NCI-H774 (cell line): ENCODE measurements at places on chromosomes 2 and 18.

DNA sequence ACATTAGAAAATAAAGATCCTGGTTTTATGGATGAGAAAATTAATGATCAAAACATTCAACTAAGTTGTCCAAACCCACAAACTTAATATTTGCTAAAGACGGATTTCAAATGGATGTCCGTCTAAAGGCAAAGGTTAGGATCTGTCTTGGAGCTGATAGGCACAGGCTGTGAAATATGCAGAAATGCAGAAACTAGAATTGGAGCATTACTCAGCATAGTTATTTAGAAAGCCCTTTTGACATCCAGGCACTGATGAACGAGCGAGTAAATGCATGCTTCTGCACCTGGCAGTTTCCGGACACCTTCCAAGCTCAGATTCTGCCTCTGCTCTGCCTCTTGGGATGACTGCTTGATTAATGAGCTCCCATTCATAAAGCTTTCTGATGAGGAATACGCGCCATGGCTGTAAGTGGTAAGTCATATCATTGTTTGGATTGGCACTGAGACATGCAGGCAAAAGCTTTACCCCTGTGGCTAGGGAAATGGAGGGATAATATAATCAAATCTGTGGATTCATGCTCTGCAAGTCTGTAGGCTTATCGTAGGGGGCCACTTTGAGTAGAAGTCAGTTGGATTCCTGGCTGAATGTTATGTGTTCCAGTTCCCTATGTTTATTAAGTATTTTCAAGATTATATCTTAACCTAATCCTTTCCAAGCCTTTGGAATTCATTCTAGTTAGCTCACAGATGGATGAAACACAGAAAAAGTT is 2176.3 kb upstream of the CELF4 start:
- peak; percentile 90 for DNase-seq

DNA sequence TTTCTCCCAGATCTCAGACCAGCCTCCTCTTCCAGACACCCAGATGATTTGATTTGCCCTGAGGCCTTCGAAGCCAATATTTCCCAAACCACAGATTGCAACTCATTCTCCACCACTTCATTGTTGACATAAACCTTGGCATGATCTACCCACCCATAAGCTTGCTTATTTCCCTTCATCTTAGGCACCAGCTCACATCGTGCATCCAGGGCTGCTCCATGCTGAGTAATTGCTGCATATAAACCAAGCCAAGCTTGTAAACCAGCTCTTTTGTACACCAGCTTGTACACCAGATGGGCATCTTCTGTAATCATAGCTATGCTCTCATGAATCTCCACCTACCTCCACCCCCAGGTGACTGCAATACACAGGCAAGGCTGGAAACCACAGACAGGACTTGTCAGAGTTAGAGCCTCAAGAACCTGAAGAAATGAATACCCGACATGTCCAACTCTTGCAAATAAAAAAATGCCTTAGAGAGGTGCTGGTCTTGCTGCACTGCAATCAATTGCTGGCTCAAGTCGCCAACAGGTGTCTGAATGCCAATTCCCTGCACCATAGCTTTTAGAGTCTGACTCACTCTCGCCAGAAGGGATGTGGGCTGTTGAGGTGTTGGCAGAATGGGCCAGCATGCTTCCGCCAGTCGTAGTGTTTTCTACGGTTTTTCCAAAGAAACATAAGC is 31.5 kb downstream of the TRABD2A start:
- DNase-seq = no peak

DNA sequence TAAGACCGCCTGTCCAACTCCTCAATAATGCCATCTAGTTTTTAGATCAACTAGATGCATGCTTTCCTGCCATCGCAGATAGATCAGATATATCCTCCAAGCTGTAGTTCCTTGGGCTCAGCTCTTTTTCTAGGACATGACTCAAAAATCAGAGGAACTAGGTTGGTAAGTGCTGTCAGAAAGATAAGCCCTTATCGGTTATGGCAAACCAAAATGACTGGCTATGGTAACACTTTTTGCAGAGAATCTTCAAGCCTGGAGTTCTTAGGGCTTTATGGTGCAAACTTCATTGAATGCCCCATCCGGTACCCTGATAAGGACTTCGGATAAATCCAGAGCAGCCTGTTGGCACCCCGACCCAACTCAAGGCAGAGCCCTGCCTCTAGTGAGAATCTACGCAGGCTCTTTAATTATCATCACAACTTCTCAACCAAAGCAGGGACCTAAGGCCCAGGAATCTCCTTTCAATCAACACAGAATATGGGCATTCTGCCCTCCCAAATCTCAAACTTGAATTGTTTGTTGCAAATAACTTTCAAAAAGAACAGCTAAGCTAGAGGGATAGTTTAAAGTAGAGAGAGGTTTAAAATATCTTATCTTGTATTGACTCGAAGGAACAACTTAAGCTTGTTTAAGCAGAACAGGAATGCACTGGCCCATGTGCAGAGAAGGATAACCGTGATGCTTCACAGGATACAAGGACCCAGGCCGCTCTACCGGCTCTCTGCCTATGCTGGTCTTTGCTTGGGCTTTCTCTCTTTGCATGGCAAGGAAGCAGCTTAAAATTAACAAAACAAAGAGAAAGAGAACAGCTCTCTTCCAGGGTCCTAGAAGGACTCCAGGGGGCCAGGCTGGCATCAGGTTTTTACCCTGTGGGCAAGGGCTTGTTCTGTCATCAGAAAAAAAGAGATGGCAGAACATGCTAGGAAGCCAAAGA is 3.4 kb upstream of the CYP1B1 start:
- DNase-seq = no peak

DNA sequence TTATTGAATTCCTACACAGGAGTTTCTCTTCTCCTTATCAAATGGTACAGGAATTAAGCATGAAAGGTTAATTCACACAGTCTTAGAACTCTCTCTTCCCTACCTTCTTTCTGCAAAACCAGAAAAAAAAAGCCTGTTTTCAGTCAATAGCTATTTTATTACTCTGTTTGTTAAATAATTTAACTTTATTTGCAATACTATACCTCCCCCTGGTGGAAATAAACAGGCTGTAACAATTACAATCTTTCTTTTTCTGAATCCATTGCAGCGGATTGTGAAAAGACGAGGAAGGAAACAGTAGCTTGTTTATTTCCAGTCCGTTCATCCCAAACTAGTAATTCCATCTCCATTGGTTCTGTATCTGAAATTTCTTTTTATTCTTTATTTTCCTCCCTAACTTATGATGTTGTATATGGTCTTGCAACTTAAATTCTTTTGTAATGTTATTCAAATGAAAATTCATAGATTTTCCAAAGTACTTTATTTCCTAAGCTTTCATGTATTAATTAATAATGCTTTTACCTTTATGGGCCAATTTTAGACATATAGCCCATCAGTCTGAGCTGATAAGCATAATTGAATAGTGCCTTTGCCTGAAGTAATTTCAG is 165.2 kb downstream of the SH3BP4 start:
- peak; percentile 64 for DNase-seq

DNA sequence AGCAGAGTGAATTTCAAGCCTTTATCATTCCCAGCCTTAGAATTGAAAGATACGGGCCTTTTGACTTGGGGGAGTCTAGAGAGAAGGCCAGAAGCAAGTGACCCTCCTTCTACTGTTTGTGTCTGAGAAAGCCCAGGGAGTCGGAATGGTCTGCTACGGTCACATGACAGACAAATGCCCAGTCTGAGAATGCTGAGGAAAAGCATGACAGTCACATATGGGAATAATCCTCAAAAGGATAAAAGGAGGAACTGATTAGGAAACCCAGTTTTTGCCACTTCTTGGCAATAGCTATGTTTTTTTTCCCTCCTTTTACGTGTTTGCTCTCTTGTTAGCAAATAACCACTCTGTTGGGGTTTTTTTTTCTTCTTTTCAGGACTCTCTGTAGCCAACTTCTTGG is 38.1 kb upstream of the HNRNPA3 start:
- DNase-seq = no peak

DNA sequence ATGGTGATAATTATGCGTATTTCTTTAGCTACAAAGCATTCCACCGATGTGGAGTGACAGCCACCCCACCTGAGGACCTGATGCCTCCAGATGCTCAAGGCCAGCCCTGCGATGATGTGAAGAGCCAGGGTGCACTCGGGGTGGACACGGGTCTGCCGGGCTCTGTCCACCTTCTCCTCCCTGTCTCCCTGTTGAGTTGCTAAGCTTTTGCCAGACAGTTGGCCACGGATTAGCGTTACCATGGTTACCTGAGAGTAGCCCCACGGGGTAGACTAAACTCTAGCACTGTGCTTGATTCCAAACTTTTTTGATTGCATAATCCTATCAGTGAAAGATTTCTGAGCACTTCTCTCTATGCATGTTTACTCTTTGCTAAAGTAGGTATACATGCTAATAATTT is 86.2 kb downstream of the SMIM21 start:
- DNase-seq = no peak

DNA sequence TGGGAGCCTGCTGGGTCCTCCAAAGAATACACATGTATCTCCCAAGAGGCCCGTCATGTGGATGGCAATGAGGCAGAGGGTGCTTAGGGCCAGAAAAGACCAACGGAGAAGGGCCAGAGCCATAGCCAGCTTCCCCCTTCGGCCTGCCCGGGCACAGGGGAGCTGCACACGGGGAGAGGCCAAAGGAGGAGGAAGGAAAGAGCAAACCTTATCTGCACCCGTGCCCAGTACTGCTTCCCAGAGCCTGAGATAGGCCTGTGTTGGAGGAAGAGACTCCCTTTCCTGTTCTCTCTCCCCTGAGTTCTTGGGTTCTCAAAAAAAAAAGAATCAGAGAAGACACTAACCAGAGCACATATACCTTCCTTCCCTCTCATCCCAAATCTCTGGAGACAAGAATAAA is 250.3 kb downstream of the ANAPC1 start:
- DNase-seq = no peak

DNA sequence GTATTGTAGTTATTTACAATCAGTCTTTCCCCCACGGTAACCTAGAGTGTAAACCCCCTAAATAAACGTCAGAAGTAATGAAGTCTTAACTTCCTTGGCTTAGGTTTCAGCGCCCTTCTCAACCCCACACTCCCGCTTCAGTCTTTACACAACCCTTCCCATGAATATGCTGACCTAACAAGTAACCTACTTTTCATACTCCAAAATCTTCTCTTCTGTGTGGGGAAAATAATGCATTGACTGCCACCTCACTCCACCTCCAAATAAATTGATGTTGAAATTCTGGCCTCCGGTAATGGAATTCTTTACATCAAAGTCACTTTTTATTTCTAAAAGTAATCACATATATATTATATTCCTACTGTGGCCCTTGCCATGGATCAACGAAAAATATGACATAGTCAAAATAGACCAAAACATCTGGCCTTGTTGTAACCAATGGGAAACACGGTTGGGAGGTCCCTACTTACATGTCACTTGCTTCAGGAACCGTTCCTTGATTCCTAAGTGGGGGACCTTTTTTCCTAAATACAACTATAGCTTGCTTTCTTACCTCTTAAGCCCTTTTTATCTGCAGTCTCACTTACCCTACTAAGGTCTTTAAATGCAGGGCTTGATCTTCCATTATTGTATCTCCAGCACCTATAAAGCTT is 961 bp downstream of the GEN1 start:
- no peak for DNase-seq

GRCh38 chr18:64202210-64202836 is 53.4 kb upstream of the LINC00305 start:
- DNase-seq = no peak

DNA sequence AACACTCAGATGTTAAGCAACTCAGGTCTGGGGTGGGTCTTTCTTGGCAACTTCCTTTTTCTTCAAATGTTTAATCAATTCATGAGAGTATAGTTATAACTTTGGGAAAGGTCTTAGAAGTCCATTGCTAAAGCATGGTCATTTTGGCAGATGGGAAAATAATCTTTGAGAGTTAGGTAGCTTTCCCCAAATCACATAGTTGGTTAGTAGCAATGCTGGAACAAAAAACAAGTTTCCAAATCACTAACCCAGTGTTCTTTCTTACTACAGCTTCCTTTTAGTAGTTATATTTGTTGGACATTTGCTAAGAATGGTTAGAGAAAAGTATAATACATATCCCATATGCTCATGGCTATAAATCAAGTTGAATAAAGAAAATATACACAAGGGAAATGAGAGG is 185.2 kb upstream of the SLC14A2 start:
- no peak for DNase-seq

DNA sequence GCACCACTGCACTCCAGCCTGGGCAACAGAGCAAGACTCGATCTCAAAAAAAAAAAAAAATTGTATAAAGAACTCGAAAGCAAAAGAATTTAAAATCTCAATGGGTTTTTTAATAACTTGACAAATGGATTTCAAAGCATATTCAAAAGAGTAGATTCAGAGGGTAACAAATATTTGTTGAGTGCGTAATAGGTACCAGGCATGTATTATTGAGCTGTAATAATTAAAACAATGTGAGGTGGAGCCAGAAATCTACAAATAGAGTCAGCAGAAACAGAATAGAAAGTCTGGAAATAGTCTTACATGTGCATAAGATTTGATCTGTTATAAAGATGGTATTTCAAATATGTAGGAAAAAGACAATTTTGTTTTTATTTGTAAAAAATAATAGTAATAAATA is 19.1 kb upstream of the RAB11FIP5 start:
- no peak for DNase-seq

DNA sequence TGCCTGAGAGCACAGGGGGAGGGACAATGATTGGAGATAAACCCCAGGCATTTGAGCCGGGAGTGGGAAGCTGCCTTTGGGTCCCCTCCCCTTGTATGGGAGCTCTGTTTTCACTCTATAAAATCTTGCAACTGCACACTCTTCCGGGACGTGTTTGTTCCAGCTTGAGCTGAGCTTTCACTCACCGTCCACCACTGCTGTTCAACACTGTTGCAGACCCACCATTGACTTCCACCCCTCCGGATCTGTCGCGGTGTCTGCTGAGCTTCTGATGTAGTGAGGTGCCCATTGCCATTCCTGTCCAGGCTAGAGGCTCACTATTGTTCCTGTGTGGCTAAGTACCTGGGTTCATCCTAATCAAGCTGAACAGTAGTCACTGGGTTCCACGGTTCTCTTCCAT is 231.6 kb upstream of the CWC22 start:
- no peak for DNase-seq

GRCh38 chr2:26959331-26959730 is 11.1 kb upstream of the MAPRE3 start:
- DNase-seq = no peak

DNA sequence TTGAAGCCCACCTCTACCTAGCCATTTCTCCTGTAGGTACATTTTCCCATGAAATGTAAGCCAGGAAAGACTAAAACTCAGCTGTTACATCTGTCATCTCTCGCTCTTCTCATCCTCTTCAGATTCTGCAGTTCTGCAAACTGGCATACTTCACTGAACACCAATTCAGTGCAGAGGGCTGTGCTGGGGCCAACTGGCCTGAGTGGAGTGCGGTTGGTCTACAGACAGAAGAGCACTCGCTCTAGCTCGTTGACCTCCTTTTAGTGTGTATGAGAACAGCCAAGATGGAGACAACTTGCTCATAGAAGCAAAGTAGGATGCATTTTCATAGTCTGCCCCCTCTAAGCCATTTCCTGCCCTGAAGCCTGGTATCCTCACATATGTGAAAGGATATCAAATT is 862.6 kb downstream of the BCL11A start:
- DNase-seq = no peak

GRCh38 chr2:156340804-156341451 is 8.4 kb upstream of the NR4A2 start:
- DNase-seq = peak; percentile 64

GRCh38 chr18:13457327-13457726 is 238.8 kb downstream of the LDLRAD4 start:
- DNase-seq = no peak

GRCh38 chr2:40127146-40127545 is 324.7 kb downstream of the SLC8A1 start:
- no peak for DNase-seq
